ENCODE measurements at places on chromosomes 16 and 17. TPM values are rescaled to one million over a fixed set of nuclear protein-coding genes. Genes with fewer than 3 reads are reported as not detected.

MRPL10 gene
- 41.6 TPM for total RNA-seq

WNT3 gene
- total RNA-seq: 0.09 TPM

PRR11 gene
- 1.1 TPM for total RNA-seq

DPEP3 gene
- 1.0 TPM for total RNA-seq

GNAO1 gene
- total RNA-seq: 5.5 TPM

MLKL gene
- 40.7 TPM for total RNA-seq

GFOD2 gene
- 11.1 TPM for total RNA-seq

ZNF469 gene
- 1.6 TPM for total RNA-seq

GRCh38 chr17:17812211-17813054 is 24.4 kb downstream of the SREBF1 start:
- peaks cover 53% of the 10 kb centered on the region for H3K36me3 ChIP-seq
- H3K27ac ChIP-seq: peak overlapping the region; percentile 34
- no peaks in the 10 kb centered on the region for H3K27me3 ChIP-seq
- no peaks in the 10 kb centered on the region for H3K4me1 ChIP-seq

- no peak overlapping the region for H3K27ac ChIP-seq
- DNase-seq: no peak
- no peaks in the 10 kb centered on the region for H3K4me1 ChIP-seq
- no peak overlapping the region for H3K4me3 ChIP-seq
- H3K27me3 ChIP-seq: no peaks in the 10 kb centered on the region
- H3K36me3 ChIP-seq: peaks cover 4% of the 10 kb centered on the region
Measured at GRCh38 chr16:495127-495748, 32.3 kb upstream of the CAPN15 start.

DNA sequence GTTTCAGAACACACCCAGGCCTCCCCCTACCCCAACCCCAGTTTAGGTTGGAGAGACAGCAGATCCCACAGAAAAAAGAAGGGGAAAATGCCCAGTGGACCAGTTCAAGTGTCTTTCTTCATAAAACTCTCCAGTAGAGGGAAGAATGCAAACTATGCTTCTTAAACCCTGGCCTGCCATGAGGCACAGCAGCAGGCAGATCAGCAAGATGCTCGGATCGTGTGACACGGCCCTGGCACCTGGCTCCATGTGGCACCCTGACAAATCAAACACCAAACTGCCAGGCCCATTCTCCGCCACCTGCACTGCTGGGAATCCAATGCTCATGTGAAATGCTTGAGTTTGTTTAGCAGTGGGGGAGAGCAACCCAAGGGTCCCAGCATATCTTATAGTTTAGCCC is 166.8 kb downstream of the SOX9 start:
- H3K27ac ChIP-seq: no peak overlapping the region
- H3K4me3 ChIP-seq: no peak overlapping the region
- no peaks in the 10 kb centered on the region for H3K4me1 ChIP-seq
- no peaks in the 10 kb centered on the region for H3K36me3 ChIP-seq
- no peaks in the 10 kb centered on the region for H3K27me3 ChIP-seq
- DNase-seq: no peak

GRCh38 chr17:80465327-80465974 is 11.0 kb downstream of the NPTX1 start:
- peaks cover 2% of the 10 kb centered on the region for H3K27me3 ChIP-seq
- H3K36me3 ChIP-seq: no peaks in the 10 kb centered on the region
- H3K27ac ChIP-seq: no peak overlapping the region
- DNase-seq: no peak

GRCh38 chr17:73974536-73974935 is 228.9 kb upstream of the RPL38 start:
- no peaks in the 10 kb centered on the region for H3K4me1 ChIP-seq
- H3K36me3 ChIP-seq: no peaks in the 10 kb centered on the region
- H3K27ac ChIP-seq: no peak overlapping the region
- no peak overlapping the region for H3K4me3 ChIP-seq

- peak within 1 kb of the TSS; percentile 50 for H3K27ac ChIP-seq
- DNase-seq: peak; percentile 82
- H3K36me3 ChIP-seq: peaks cover 3% of the 10 kb centered on the region
Measured at GRCh38 chr17:35448214-35448898, at the start of gene SLFN13. SLFN13 (minus strand) TSS chr17:35448766; CDS start chr17:35445680, 3,086 bp downstream.

GRCh38 chr16:21175397-21175796 is 16.9 kb downstream of the LDAF1 start:
- H3K4me3 ChIP-seq: no peak overlapping the region
- no peaks in the 10 kb centered on the region for H3K27me3 ChIP-seq
- no peak for DNase-seq
- no peaks in the 10 kb centered on the region for H3K4me1 ChIP-seq
- H3K27ac ChIP-seq: no peak overlapping the region

- H3K4me3 ChIP-seq: no peak overlapping the region
- no peak for DNase-seq
- no peak overlapping the region for H3K27ac ChIP-seq
- H3K36me3 ChIP-seq: no peaks in the 10 kb centered on the region
Measured at GRCh38 chr17:6683730-6684459, 29.3 kb downstream of the SLC13A5 start.

- no peaks in the 10 kb centered on the region for H3K4me1 ChIP-seq
- no peak overlapping the region for H3K27ac ChIP-seq
- no peaks in the 10 kb centered on the region for H3K27me3 ChIP-seq
- no peak for DNase-seq
- H3K4me3 ChIP-seq: no peak overlapping the region
Measured at GRCh38 chr17:73182616-73183310, 10.1 kb upstream of the COG1 start.

DNA sequence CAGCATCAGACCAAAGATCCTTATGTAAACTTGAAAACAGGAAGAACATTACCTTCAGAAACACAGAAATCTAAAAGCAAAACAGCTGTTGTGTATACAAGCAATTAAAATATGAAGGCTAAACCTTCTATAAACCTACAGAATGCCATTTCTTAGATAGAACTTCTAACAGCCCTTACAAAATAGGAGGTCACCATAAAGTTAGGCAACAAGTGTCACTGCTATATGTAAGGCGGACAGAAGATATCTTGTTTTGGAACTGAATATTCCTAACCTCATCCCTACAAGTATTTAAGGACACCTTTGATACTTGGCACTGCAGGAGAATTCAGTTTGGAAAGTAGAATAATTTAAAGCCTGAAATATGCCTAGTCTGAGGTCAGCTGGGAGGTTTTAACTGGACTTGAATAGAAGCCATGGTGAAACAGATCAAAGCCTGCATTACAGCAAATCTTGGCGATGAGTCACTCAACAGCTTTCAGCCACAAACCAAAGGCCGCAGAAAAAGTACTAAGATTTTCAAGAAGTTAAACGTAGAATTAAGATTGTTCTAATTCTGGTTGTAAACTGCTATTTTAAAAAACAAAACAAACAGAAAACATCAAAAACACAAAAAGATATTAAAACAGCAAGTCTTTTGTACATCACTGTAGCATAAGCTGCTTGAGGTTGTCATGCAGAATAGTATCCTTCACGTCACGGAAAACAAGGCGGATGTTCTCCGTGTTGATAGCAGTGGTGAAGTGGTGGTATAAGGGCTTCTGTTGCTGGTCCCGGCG is 42.7 kb downstream of the GNA13 start:
- DNase-seq: no peak
- peak overlapping the region; percentile 5 for H3K27ac ChIP-seq
- no peaks in the 10 kb centered on the region for H3K27me3 ChIP-seq
- H3K4me1 ChIP-seq: peaks cover 5% of the 10 kb centered on the region
- H3K4me3 ChIP-seq: no peak overlapping the region

DNA sequence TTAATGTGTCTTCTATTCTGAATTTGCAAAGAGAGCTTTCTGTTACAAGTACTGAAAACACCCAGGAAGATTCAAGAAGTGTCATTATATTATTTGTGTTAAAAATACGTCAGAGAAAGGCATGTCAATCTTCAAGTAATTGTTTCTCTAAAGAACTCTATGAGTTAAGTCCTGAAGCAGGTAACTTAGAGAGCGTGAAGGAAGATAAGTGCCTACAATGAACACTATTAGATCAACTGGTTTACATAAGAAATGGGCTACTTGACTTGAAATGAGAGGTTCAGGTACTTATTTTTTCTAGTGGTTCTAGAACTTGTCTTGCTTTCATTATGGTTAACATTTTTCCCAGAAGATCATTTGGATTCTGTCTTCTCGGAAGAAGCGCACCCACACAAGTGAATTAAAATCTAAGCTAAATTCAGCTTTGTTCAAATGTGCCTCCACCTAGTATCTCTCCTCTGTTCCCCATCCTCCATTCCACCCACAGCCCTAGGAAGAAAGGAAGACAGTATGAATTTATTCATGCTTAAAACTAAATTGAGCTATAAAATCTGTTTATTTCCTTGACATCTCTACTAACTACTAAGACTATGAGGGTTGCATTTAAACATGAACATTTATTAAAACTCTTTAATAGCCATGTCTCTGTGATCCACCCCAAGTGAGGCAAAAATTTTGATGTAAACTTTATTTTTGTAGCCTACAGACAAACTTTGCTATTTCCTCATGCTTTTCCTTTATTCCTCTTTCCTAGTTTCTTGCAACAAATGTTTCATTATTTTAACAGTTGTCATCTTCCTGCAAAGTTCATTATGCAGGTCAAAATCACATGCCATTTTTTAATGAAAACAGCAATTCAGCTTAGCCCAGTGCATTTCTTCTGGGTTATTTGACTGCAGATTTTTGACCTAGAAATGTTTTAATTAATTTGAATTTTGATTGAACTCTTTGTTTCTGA is 206.8 kb downstream of the KCNJ2 start:
- DNase-seq: no peak
- no peaks in the 10 kb centered on the region for H3K27me3 ChIP-seq
- no peaks in the 10 kb centered on the region for H3K36me3 ChIP-seq
- H3K27ac ChIP-seq: no peak overlapping the region
- H3K4me3 ChIP-seq: no peak overlapping the region
- H3K4me1 ChIP-seq: no peaks in the 10 kb centered on the region

DNA sequence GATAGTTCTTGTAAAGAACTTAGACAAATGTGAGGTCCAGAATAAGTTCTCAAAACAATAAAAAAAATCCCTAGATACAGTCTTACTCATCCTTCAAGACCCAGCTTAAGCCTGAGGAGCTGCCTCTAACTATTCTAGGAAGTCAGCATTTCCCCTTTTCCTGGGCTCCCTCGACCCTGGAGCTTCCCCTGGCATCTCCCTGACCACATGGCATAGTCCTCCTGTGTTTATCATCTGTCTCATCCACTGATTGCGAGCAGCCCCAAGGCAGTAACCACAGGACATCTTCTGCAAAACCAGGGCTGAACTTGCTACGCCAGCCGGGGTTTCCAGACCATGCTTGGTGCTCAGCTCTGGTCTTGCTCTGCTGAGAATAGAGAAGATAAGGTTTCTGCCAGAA is 36.7 kb upstream of the NLRP1 start:
- no peak overlapping the region for H3K27ac ChIP-seq
- no peaks in the 10 kb centered on the region for H3K36me3 ChIP-seq
- no peaks in the 10 kb centered on the region for H3K4me1 ChIP-seq
- H3K27me3 ChIP-seq: no peaks in the 10 kb centered on the region
- no peak for DNase-seq

DNA sequence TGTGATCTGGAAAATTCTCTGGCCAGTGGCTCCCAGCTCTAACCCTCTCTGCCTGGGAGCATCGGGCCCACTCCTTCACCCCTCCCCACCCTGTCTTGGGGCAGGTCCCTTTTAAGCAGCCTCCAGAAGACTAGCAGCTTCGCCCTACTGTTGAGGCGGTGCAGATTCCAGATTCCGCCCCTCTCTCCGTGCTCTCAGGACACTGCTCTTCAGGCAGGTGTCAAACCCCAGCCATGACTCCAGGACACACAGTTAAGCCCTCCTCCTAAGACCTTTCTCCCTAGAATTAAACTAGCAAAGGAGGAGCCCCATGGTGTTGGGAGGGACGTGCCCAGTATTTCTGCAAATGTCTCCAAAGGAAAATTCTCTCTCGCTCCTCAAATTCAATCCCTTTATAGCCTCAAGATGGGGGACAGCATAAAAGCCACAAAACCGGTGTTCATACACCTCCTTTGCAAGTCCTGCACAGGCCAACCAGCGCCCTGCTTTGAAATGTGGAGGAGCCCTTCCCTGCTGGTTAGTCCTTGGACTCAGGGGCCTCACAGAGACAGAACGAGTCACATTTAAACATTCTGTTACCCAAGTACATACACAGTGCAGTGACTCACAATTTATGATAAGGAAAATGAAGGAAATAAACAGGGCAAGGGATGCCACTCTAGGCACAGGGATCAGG is 7.2 kb downstream of the LPO start:
- no peak overlapping the region for H3K4me3 ChIP-seq
- DNase-seq: no peak
- no peaks in the 10 kb centered on the region for H3K27me3 ChIP-seq
- peaks cover 21% of the 10 kb centered on the region for H3K4me1 ChIP-seq
- no peak overlapping the region for H3K27ac ChIP-seq

- DNase-seq: peak; percentile 51
- H3K36me3 ChIP-seq: no peaks in the 10 kb centered on the region
- peaks cover 6% of the 10 kb centered on the region for H3K27me3 ChIP-seq
- H3K4me1 ChIP-seq: no peaks in the 10 kb centered on the region
Measured at GRCh38 chr17:21511363-21512195, 135.4 kb downstream of the KCNJ12 start.

DNA sequence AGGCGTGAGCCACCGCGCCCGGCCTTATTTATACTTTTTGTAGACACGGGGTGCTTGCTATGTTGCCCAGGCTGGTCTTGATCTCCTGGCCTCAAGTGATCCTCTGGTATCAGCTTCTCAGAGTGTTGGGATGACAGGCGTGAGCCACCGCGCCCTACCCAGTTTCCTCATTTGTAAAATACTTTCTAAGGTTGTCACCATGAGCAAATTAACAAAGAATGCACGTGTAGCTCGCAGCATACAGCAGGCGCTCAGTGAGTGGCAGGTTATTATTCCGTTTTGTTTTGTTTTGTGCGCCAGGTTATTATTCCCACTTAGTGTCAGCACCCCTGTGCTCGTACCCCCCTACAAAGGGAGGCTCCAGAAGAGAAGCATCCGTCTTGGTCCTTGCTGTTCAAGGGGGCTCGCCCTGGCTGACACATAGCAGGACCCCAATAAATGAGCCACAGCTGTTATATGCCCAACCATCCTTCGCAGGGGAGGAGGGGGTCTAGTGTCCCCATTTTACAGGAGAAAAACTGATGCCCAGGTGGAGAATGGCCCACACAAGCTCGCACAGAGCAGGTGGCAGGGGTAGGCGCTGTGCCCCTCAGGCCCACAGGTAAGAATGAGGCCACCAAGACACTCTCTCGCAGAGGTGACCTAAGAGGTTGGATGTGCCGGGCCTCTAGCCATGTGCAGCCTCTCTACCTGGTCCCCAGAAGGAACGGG is 686 bp upstream of the MIEF2 start:
- peaks cover 64% of the 10 kb centered on the region for H3K4me1 ChIP-seq
- DNase-seq: no peak
- H3K36me3 ChIP-seq: peaks cover 25% of the 10 kb centered on the region
- peak overlapping the region; percentile 89 for H3K27ac ChIP-seq
- H3K27me3 ChIP-seq: no peaks in the 10 kb centered on the region
- H3K4me3 ChIP-seq: peak overlapping the region; percentile 80

DNA sequence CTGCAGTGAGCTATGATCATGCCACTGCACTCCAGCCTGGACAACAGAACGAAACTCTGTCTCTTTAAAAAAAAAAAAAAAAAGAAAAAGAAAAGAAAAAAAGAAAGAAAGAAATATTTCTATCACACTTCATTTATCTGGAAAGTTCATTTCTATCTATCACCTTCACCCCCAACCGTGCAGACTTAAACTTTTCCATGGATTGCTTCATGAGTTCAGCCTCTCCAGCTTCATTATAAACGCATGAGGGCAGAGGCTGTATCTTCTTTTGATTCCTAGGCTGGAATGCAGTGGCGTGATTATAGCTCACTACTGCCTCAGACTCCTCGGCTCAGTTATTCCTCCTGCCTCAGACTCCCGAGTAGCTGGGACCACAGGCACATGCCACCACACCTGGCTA is 28.2 kb downstream of the MRC2 start:
- peaks cover 7% of the 10 kb centered on the region for H3K4me1 ChIP-seq
- H3K27ac ChIP-seq: no peak overlapping the region
- DNase-seq: no peak
- peaks cover 39% of the 10 kb centered on the region for H3K27me3 ChIP-seq
- H3K36me3 ChIP-seq: no peaks in the 10 kb centered on the region
- H3K4me3 ChIP-seq: no peak overlapping the region
